Stimulated activated CD8-positive, alpha-beta memory T cell treated with anti-CD3 and anti-CD28 coated beads, Interleukin-15, amount 100 ng/mL, for 4 hours (primary cell): ENCODE measurements at places on chromosomes 5 and 9.

DNA sequence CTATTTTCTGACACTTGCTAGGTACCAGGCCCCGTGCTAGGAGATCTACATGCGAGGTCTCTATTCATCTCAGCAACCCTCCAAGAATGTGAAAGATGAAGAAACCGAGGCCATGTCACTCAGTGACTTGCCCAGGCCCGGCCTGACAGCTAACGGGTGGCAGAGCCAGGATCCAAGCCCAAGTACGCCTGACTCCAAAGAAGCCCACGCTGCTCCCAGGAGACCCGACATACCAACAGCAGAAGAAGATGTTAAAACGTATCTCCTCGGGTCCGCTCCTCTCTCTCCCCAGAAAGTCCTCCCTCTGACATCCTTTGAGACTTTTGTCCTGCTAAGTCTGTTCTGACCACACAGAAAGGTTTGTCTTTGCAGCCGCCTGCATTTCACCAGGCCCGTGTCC lies 65.2 kb downstream of the CRB2 start:
- no peak for DNase-seq

DNA sequence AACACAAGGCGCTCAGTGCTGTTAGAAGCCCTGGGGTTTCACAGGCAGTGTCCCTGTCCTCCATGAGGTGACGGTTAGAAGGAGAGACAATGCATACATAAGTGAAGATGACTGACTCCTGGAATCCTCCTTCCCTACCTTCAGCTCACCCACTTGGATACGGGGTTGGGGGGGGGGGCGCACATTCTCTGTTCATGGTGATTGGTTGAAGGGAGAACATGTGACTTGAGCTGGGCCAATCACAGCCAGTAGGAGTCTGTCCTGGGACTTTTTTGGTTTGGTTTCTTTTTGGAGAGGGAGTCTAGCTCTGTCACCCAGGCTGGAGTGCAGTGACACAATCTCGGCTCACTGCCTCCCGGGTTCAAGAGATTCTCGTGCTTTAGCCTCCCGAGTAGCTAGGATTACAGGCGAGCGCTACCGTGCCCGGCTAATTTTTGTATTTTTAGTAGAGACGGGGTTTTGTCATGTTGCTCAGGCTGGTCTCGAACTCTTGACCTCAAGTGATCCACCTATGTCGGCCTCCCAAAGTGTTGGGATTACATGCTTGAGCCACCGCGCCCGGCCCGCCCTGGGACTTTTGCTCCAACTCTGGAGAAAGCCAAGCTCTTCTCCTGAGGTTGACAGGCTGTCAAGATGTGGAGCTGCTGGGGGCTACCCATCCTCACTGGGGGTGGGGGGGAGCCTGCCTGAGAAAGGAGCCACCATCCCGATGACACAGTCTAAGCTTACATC lies 30.8 kb downstream of the SH3PXD2B start:
- DNase-seq, result no peak

GRCh38 chr5:144367991-144368390 lies 197.3 kb downstream of the KCTD16 start:
- no peak for DNase-seq

- DNase-seq, result no peak
These were observed 205.1 kb upstream of the RGMB start for GRCh38 chr5:98568336-98568735.

DNA sequence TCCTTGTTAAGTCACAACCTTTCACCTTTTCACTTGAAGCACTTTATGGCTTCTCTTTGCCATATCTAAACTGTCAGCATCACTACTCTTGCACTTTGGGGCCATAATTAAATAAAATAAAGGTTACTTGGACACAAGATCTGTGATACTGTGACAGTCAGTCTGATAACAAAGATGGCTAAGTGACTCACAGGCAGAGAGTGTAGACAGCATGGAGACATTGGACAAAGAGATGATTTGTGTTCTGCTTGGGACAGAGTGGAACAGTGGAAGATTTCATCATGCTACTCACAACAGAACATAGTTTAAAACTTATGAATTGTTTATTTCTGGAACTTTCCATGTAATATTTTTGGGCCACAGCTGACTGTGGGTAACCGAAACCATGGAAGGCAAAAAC lies 81.7 kb upstream of the SMC5 start:
- no peak for DNase-seq

GRCh38 chr5:9787861-9788600 lies 157.9 kb upstream of the TAS2R1 start:
- DNase-seq, result no peak

- DNase-seq, result no peak
These were observed 131.7 kb upstream of the TARS1 start for GRCh38 chr5:33309068-33309467.

DNA sequence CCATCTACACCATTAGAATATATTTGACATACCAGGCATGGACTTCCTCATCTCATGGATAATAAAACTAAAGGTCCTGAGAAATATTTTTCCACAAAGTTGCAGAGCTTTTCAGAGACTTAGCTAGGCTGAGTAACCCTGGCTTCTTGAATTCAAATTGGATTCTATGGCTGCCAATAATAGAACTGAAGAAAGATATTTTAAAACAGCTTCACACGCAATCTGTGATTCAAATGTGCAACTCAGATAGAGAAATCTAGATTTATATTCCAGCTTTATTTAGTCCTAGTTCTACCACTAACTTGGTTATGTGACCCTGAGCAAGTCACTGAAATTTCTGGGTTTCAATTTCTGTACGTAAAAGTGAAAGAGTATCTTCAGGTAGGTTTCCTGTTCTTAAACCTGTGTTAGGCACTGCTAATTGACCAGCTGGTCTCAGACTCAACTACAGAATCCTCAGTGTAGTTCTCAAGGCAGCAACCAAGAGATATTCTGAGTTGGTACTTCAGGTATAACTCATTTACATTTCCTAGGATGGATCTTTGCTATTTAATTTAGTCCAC lies 235.3 kb downstream of the GABRB2 start:
- DNase-seq, result no peak

DNA sequence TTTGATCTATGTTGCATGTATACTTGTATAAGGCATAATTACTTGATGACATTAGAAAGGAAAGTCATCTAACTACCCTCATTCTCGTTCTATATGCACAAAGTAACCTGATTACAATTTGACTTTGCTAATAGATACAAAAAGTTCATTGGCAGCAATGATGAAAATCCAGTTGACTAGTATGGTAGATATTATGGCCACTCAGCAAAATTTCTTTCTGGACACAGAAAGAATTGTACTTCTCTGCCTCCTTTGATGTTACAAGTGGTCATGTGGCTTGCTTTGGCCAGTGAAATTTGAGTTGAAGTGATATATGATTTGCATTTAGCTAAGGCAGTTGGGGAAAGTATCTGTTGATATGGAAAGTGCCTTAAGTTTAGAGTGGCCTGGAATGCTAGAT lies 723.7 kb upstream of the ARRDC3 start:
- DNase-seq, result no peak

DNA sequence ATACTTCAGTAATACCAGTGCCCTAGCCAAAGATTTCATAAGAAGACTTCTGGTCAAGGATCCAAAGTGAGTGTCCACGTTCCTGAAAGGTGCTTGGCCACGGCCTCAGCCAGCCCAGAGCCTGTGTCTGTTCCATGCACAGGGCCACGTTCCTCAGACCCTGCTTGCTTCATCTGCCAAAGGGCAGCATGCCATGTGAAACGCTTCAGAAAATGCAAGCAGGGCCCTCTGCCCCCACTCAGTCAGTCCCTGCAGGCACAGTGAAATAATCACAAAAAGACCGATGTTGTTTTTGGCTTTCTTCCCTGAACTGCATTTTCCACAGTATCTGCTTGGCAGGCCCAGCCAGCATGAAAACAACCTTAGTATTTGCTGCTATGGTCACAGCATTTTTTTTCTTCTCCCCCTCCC lies 85.5 kb upstream of the CTSL start:
- no peak for DNase-seq

DNA sequence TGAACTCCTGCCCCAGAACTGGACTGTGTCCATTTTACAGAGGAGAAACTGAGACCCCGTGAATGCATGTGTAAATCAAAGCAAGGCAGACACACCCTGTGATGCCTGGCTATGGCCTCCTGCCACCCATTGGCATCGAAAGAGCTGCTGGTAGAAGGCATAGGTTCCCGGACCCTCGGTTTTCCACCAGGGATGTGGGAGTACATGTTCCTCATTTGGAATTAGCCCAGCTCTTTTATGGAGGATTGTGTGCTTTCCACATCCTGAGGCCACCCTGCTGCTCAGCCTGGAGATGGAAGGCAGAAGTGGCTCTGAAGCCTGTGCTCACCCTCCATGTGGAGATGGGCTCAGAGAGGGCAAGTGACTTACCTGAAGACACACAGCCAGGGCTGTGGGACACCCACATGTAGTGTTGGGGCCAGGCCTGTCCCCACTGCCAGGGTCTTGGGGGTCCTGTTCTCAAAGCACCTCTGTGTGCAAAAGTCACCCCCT lies 2.8 kb downstream of the SUSD3 start:
- no peak for DNase-seq

- DNase-seq, result no peak
These were observed 335.0 kb upstream of the TUSC1 start for GRCh38 chr9:26013199-26013598.

DNA sequence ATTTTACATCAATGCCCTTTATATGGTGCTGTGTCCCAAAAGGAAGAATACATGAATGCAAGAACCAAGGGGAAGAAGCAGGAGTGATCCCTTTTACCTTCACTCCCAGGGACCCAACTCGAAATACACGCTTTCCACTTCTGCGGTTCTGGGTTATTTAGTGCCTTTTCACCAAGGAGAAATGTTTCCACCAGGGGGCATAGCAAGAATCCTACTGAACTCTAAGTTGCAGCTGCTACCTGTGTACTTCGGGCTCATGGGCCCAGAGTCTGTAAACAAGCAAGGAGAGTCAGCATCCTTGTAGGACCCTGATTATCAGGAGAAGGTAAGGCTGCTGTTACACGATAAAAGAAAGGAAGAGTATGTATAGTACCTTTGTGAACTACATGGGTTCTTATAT lies 45.7 kb downstream of the DPYSL3 start:
- no peak for DNase-seq

GRCh38 chr5:12614608-12615007 lies 710.4 kb upstream of the CTNND2 start:
- no peak for DNase-seq

- DNase-seq, result no peak
These were observed 3.5 kb upstream of the EXOSC2 start for GRCh38 chr9:130689937-130690700.

- no peak for DNase-seq
These were observed 2.9 kb upstream of the RBM22 start for GRCh38 chr5:150703762-150704161.

- no peak for DNase-seq
These were observed 455.4 kb downstream of the EBF1 start for GRCh38 chr5:158644301-158644700.

DNA sequence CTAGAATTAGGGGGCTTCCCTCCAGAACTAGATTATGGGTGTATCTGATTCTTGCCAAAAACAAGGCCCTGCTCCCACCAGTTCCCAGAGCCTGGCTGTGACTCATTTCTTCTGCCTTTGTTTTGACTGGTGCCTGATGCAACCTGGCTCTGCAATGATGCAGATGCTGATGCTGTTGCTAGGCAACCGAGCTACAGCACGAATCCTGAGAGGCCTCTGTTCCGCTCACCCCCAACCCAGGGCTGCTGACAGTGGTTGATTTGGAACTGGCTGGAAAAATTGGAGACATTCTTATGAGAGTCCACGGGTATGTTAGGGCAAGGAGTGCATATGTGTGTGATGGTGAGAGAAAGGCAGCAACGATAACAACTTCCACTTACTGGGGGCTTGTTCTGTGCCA lies 100.3 kb downstream of the NSG2 start:
- no peak for DNase-seq

- DNase-seq, result no peak
These were observed 33.9 kb upstream of the NXNL2 start for GRCh38 chr9:88501086-88501485.

DNA sequence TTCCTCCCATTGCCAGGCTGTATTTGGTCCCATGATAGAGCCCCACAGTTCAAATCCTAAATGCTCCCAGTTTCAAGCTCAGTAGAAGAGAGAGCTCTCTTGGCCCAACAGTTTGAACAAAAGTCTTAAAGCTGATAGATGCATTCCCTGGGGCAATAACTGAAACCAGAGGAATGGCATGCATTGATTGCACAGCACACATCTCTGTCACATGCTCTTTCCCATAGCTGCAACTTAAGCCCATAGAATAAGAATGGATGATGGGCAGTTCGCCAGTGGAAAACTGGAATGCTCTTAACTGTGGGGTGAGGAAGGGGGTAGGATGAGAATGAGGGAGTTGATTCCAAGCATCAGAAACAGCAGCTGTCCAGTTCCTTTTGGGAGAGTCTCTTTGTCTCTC lies 1942.4 kb upstream of the WWC1 start:
- no peak for DNase-seq

GRCh38 chr5:171840066-171840465 lies 54.4 kb downstream of the SMIM23 start:
- no peak for DNase-seq

DNA sequence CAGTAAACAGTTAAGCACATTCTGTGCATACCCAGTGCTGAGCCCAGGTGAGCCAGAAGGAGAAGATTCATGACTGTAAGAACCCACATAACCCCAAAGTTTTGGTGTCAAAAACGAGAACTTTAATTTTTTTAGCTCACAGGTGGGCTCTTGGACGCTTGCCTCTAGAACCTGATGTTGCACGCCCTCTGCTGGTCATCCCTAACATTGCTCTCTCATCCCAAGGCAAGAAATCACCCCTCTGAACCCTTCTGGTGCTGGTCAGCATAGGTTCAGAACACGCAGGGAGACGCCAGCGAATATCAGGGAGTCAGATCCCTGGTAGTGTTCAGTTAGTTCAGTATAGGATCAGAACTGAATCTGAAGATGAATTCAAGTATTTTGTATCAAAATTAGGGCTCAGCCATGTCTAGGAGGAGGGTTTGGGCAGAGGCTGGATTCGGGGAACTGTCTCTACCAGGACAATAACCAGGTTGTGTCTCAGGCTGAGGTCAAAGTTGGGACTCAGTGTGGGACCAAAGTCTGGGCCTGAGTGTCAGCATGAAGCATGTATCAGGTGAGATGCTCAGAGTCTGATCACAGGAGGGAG lies 4.1 kb upstream of the DNAJB5 start:
- no peak for DNase-seq

- DNase-seq, result no peak
These were observed 53.3 kb upstream of the IFNE start for GRCh38 chr9:21535396-21535795.
